Activated T-helper 1 cell treated with anti-CD3 and anti-CD28 coated beads, Interleukin-12 subunit alpha, Interleukin-12 subunit beta, Interleukin-2, Interleukin-4 antibody, amounts not matched to agents 30 ng/mL and 10 ng/mL and 1 ng/mL, durations not matched to agents 14 hours and 24 hours and 36 hours (primary cell): ENCODE measurements at places on chromosomes 7 and 10. TPM values are rescaled to one million over a fixed set of nuclear protein-coding genes. Genes with fewer than 3 reads are reported as not detected.
A peak's percentile ranks its signal among the peaks of the same experiment; 100 is the strongest.

GRCh38 chr7:24052572-24053260 lies 231.3 kb upstream of the NPY start:
- no peaks in the 10 kb centered on the region for H3K4me1 ChIP-seq
- no peak overlapping the region for H3K27ac ChIP-seq
- peaks cover 21% of the 10 kb centered on the region for H3K27me3 ChIP-seq
- peaks cover 1% of the 10 kb centered on the region for H3K36me3 ChIP-seq
- H3K4me3 ChIP-seq, result no peak overlapping the region

DNA sequence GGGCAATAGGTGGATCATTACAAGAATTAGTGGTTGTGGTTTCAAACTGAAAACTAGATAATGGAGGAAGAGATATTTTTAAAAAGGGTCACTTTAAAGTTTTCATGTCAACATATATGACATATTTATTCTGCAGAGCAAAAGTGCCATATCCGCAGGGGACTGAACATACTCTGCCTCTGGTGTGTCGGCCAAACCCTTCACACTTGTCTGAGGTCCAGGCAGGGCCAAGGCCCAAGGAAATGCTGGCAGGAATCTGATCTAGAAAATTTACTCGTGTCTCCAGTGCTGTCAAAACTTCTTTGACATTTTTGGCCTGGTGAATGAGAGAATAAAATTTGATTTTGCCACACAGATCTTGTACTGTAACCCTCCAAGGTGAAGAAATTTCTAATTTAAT lies 562.3 kb downstream of the CCSER2 start:
- no peak for DNase-seq
- H3K36me3 ChIP-seq, result no peaks in the 10 kb centered on the region
- peaks cover 1% of the 10 kb centered on the region for H3K27me3 ChIP-seq
- H3K4me1 ChIP-seq, result no peaks in the 10 kb centered on the region
- H3K27ac ChIP-seq, result no peak overlapping the region
- H3K4me3 ChIP-seq, result no peak overlapping the region

- peaks cover 37% of the 10 kb centered on the region for H3K27me3 ChIP-seq
- no peak overlapping the region for H3K27ac ChIP-seq
- DNase-seq, result no peak
- H3K4me3 ChIP-seq, result no peak overlapping the region
- no peaks in the 10 kb centered on the region for H3K4me1 ChIP-seq
These were observed 3.1 kb downstream of the RASGEF1A start for GRCh38 chr10:43263551-43264343.

DNA sequence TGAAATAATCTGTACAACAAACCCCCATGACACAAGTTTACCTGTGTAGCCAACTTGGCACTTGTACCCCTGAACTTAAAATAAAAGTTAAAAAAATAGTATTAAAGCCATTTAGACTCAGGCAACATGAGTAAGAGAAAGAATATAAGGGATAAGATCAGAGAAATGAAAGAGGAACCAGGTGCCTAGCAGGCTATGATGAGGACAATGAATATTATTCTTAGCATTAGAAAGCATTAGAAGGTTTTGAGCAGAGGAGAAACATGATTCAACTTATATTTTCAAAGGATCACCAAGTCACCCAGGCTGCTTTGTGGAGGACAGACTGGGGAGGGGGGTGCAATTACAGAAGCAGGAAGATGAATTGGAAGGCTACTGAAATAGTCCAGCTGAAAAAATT lies 48.1 kb upstream of the TES start:
- H3K4me1 ChIP-seq, result peaks cover 3% of the 10 kb centered on the region
- no peaks in the 10 kb centered on the region for H3K36me3 ChIP-seq
- H3K27me3 ChIP-seq, result peaks cover 24% of the 10 kb centered on the region
- no peak for DNase-seq
- no peak overlapping the region for H3K27ac ChIP-seq

GRCh38 chr7:21572331-21573313 lies 29.8 kb downstream of the DNAH11 start:
- no peak overlapping the region for H3K27ac ChIP-seq
- no peaks in the 10 kb centered on the region for H3K4me1 ChIP-seq
- peaks cover 3% of the 10 kb centered on the region for H3K27me3 ChIP-seq

DNA sequence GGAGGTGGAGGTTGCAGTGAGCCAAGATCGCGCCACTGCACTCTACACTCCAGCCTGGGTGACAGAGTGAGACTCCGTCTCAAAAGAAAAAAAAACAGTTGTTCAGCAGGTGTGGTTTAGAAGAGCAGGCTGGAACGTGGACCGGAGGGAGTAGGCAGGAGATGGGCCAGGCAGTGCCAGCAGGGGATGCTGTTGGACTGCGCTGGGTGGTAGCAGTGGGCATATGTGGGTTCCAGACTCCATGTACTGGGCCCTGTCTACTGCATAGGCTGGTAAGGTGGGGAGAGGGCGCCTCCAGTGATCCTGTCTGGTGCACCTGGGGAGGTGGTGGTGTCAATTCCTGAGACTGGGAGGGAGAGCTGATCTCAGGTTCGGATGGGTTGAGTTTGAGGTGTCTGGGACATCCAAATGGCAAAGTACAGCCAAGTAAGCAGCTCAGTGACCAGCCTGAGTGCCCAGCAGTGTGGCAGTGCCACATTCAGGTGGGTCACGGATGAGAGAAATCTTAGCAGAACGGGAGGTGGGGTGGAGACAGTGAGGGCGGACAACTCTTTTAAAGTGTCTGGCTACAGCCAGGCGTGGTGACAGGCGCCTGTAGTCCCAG lies 25.9 kb downstream of the SFXN4 start:
- H3K27me3 ChIP-seq, result no peaks in the 10 kb centered on the region
- H3K4me1 ChIP-seq, result peaks cover 24% of the 10 kb centered on the region
- peak overlapping the region; percentile 15 for H3K27ac ChIP-seq
- DNase-seq, result peak; percentile 31

GRCh38 chr10:127133672-127134500 lies 62.5 kb downstream of the INSYN2A start:
- H3K36me3 ChIP-seq, result no peaks in the 10 kb centered on the region
- no peak overlapping the region for H3K4me3 ChIP-seq
- no peak overlapping the region for H3K27ac ChIP-seq
- H3K27me3 ChIP-seq, result peaks cover 2% of the 10 kb centered on the region
- DNase-seq, result no peak
- no peaks in the 10 kb centered on the region for H3K4me1 ChIP-seq

Gene CALN1
- not detected in 2 replicates for total RNA-seq
